ENCODE measurements at places on chromosomes 11 and 22.

- no peak for DNase-seq
These were observed 189.8 kb downstream of the CSNK2A3 start for GRCh38 chr11:11163236-11163635.

- no peak for DNase-seq
These were observed 42.7 kb downstream of the OR5B17 start for GRCh38 chr11:58316142-58316541.

DNA sequence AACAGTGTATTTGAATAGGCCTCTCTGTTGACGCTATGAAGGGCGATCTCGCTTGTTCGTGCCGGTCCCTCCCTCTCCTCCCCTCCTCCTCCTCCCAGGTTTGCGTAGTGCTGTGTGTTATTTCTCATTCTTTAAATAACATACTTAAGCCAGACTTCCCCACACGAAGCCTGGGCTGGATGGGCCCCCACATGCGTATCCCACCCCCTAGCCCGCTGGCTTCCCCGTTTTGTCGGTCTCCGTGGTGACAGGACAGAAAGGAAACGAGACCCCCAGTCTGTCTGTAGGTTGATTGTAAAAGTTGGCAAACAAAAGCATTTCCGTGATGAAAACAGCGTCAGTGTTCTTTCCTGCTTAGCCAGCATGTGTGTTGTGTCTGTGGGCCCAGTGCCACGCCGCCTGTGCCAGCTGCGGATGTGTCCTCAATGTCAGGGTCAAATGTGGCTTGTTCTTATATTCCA lies 27.3 kb downstream of the FAM118A start:
- no peak for DNase-seq

- DNase-seq, result no peak
These were observed 27.5 kb downstream of the DSCAML1 start for GRCh38 chr11:117769533-117769932.
